T-helper 9 cell (primary cell): ENCODE measurements at places on chromosomes 3 and 15.

GRCh38 chr3:163779396-163780344 lies 1298.6 kb downstream of the SI start:
- no peak for DNase-seq

- no peak for DNase-seq
Measured at GRCh38 chr3:16118396-16118795, 56.1 kb upstream of the GALNT15 start.

GRCh38 chr3:86934851-86935250 lies 56.1 kb downstream of the VGLL3 start:
- DNase-seq = no peak

DNA sequence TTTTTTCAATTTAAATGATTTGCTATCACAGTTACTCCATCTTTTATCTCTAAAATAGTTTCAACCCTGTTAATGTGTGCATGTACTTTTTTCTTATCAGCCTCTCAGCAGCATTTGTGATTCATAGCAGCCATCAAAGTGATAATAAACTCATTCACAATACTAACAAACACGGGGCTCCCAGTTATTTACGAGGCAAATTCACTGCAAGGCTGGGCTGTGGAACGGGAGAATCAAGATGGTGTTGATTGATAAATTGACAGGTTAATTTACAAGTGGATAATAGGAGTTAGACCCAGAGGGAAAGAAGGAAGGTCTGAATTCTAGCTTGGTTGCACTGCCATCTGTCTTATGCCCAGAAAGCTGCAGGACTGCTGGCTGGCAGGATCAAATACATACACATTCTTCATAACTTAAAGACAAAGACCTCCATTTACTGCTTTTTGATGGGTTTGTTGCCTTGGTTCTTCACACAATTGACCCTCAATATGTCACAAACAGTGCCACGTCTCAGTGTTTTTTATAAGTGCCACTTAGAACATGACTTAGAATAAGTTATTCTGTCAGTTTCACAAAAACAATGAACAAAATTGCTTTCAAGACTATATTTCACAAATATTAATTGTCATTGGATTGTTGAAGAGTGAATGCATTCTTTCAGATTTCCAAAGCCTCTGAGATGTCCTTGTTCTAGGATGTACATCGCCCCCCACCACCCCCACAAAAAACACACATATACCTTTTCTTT lies 562.8 kb downstream of the NR2F2 start:
- DNase-seq = no peak

DNA sequence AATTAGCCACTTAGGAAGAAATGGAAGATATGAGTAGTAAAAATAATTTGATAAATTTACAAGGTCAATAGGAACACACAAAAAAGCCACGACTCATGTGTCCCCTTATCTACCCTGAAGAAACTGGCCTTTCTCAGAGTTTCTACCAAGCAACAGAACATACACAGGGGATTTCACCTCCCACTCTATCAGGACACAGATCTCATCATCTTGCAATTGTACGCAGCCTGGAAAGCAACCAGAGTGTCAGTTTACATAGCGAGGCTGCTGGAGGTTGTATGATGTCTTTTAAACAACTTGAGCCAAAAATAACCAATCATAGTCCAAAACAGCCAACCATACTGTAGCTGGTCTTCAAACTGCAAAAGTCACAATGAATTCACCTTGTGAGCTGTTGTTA lies 19.7 kb upstream of the LMOD3 start:
- no peak for DNase-seq

GRCh38 chr3:174931473-174932353 lies 72.6 kb downstream of the NAALADL2 start:
- no peak for DNase-seq

- DNase-seq = no peak
Measured at GRCh38 chr3:156135921-156136638, 15.7 kb downstream of the KCNAB1 start.

- DNase-seq = no peak
Measured at GRCh38 chr15:68370768-68371151, 61.2 kb downstream of the ITGA11 start.

DNA sequence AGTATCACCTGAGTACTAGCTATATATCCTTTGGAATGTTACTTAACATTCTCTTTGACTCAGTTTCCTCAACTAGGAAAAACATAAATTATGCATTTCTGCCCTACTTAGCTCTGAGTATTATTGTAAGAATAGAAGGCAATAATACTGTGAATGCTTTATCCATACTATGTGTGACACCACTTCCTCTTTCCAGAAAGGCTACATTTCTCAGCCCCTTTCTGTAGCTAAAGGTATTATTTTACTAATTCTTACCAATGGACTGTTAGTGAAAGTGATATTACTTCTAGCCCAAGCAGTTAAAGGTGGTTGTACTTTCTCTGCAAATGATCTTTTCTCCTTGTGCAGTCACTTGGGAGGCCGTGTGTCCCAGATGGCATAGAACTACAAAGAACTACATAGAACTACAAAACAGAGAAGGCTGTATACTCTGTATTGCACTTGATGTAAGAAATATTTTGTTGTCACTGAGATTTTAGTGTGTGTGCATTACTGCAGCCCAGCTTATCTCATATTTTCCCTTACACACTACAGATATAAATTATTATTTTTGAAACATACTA lies 35.1 kb downstream of the MYH15 start:
- no peak for DNase-seq

GRCh38 chr15:49978121-49978520 lies 140.9 kb downstream of the ATP8B4 start:
- no peak for DNase-seq

GRCh38 chr15:55917881-55918296 lies 75.5 kb downstream of the NEDD4 start:
- DNase-seq = no peak
